ENCODE measurements at places on chromosomes 16 and 17.

GRCh38 chr16:11094075-11094856 is 149.9 kb downstream of the CLEC16A start:
- peak; percentile 85 for DNase-seq

GRCh38 chr16:87700406-87701077 is 65.2 kb downstream of the KLHDC4 start:
- DNase-seq, result peak; percentile 24

GRCh38 chr17:55241097-55241496 is 23.7 kb upstream of the HLF start:
- DNase-seq, result no peak

GRCh38 chr16:29007730-29008593 is 23.1 kb downstream of the LAT start:
- DNase-seq, result no peak

DNA sequence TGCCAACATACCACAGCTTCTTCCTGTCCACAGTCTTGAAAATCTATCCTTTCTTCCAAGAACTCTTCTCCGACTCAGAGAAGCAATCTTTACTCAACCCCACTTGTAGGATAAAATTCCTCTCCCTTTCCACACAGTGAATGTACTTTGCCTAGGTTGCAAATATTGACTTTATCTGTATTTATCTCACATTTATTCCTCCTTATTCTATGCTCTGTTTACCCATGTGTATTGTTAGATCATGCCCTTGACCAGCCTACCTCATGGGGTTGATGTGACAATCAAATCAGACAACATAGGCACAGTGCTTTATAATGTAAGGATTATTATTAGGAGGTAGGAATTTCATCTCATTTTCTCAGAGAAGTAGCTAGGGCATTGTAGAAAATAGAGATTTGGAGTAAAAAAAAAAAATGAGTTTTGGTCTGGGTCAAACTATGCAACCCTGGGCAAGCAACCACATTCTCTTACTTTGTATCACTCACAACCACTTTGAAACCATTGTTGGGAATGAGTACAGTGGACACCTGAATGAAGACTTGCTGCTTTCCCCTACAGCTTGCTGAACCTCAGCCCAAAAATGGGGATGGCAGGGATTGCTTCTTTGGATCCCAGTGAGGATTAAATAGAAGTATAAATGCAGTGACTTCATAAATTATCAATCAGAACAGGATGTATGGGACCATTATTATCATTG is 9.1 kb upstream of the SLC35B1 start:
- no peak for DNase-seq

DNA sequence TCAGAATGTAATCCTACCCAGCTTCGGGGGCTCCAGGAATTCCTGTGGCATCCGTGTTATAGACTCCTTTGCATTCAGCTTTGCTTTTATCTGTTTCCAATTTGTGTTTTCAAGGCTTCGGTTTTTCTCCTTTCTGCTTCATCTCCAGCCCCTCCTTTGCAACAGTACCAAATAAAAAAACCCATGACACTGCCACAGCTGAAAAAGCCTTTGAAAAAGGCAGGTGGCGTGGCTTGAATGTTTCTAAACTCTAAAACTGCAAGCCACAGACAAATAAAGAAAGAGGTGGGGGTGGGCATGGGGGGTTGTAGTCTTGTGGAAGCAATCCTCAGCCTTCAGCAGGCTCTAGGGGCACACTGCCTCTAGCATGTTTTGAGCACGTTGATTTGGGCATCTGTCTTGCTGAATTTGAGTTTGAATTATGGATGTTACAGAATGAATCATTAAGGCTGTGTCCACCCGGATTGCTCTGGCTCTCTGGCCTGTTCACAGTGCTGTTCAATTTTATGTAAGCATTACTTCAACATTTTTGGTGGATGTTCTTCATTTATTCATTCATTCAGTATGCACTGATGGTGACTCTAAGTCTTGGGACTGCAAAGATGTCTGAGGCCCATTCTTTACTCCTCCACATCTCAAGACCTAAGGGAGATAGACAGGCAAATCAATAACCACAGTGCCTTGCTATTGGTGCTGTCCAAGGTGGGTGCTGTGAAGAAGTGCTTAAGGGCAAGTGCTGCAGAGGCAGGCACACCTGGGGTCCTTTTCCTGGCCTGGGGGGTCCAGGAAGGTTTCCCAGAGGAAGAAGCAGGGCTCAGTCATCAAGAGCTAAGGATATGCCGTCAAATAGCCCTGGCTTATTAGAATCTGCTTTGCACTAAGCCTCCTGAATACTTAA is 77.4 kb downstream of the CDH13 start:
- DNase-seq, result no peak

GRCh38 chr17:64457156-64457555 is 8.2 kb downstream of the MILR1 start:
- DNase-seq, result no peak

- no peak for DNase-seq
Measured at GRCh38 chr16:48608452-48608851, 1.5 kb downstream of the N4BP1 start.

GRCh38 chr17:42673885-42674754 is 2.7 kb downstream of the PLEKHH3 start:
- DNase-seq, result peak; percentile 44

GRCh38 chr16:57660715-57661463 is 7.2 kb upstream of the ADGRG3 start:
- DNase-seq, result no peak

DNA sequence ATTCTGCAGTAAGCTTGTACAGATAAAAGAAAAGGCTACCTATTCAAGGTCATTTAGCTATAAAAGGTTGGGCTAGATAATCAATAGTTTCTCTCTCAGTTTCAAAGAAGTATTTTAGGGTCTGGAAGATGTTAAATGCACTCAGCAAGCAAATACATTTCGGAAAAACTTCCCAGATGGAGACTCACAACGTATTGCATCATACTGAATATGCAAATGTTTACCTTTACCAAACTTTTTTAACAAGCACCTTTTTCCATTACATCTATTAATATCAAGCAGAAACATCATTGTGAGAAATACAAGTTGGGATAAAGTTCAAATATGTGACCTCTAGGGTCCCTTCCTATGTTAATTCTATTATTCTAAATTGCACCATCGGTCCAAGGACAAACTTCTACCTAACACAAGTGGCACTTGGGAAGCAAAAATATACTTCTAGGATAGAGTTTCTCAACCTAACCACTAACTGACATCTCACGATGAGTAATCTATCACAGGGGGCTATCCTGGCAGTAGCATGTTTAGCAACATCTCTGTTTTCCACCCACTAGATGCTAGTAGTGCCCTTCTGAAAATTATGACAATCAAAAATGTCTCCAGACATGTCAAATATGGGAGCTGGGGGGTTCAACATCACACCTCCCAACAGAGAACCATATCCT is 14.5 kb downstream of the KANSL1 start:
- no peak for DNase-seq

DNA sequence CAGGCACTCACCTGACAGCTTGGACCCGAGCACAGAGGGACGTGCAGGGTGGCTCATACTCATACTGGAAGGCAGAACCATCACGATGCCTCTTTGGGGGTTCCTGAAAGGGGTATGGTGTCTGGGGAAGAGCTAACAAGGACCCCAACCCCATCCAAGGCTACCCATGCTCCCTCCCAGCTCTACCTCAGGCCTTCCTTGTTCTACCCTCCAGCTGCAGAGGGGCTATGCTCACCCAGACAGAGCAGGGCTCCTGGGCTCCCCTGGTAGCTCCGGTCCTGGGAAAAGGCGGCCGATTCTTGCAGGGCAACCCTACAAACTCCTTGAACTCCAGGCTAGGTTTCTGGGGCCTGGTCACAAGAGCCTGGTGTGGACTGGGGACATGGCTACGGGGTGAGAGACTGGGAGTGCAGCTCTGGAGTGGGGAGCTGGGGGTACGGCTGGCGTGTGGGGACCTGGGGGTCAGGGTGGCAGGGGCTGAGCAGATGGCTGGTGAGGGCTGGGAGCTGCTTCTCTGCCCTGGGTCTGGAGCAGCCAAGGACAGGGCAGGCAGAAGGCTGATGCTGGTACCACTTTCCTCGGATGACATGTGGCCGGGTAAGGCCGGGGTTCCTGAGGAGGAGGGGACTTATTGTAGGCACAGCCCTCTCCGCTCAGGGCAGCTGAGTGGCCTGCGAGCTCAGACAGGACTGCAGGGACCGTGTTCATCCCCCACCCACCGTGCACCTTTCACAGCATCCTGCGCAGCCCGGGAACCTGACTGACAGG is 2.1 kb downstream of the ACD start:
- no peak for DNase-seq

Measured in stimulated activated naive B cell treated with anti-CD40 and anti-IgM and Interleukin-4, amounts not matched to agents 10 μg/mL and 1 μg/mL and 100 μg/mL, for 72 hours (primary cell).